ENCODE measurements at places on chromosomes 2 and 18. TPM values are rescaled to one million over a fixed set of nuclear protein-coding genes. Genes with fewer than 3 reads are reported as not detected.

GRCh38 chr2:27795868-27796277 is 24.4 kb downstream of the MRPL33 start:
- ATAC-seq = no peak

The RBMS1 gene
- 66.6 TPM for total RNA-seq

- ATAC-seq = no peak
Measured at GRCh38 chr2:54770676-54771075, 47.2 kb downstream of the EML6 start.

GRCh38 chr18:11989966-11990380 is 8.7 kb downstream of the IMPA2 start:
- ATAC-seq = no peak

DNA sequence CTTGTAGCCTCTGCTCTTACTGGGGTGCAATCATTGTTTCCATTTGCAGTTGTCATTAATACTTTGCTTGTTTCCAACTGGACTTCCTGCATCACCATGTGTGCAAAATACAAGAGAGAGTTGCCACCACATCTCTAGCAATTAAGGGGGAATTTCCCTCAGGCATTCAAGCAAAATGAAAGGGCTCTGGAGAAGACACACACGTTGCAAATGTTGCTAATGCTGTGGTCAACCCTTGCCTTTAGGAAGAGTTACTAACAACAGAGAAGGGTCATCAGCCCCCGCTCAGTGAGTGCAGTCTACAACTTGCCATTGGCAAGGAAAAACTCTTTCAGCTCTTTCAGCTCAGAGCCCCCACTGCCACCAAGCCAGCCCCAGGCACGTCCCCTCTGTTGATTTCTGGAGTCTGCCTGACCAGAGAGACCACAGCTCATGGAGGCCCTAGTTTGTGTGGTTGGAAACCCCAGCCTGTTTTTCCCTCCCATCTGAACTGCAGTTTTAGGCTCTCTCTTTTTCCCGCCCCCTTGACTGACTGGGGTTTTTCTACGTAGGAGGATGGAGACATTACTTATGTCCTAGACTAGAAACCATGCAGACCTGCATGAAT is 25.9 kb upstream of the GPR45 start:
- no peak for ATAC-seq

- ATAC-seq = no peak
Measured at GRCh38 chr2:59529726-59530125, 1023.7 kb downstream of the BCL11A start.

- ATAC-seq = no peak
Measured at GRCh38 chr2:237557633-237558015, 8.8 kb upstream of the PRLH start.

The CACNB4 gene
- total RNA-seq = 7.1 TPM

The IL36G gene
- total RNA-seq = not detected

DNA sequence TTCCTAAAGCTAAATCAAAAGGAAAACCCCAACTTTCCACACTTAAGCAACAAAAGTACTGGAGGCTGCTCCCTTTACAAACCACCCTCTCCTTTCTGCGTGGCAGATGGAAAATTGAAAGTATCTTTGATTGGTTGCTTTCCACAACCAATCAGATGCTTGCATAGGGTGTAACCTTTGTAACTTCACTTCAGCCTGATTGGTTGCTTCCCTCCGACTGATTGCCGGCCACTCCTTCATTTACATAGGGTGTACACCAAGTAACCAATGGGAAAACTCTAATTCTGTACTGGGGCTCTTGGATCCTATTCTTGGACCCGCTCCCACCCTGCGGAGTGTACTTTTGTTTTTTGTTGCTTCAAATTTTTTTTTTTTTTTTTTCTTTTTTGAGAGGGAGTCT is 297.7 kb downstream of the NCKAP5 start:
- ATAC-seq = no peak

The CDK15 gene
- total RNA-seq = 0.09 TPM

- ATAC-seq = no peak
Measured at GRCh38 chr2:224213396-224213795, 174.3 kb upstream of the SERPINE2 start.

- ATAC-seq = no peak
Measured at GRCh38 chr2:1140389-1141003, 189.8 kb downstream of the SNTG2 start.

The MDH1B gene
- 4.0 TPM for total RNA-seq

DNA sequence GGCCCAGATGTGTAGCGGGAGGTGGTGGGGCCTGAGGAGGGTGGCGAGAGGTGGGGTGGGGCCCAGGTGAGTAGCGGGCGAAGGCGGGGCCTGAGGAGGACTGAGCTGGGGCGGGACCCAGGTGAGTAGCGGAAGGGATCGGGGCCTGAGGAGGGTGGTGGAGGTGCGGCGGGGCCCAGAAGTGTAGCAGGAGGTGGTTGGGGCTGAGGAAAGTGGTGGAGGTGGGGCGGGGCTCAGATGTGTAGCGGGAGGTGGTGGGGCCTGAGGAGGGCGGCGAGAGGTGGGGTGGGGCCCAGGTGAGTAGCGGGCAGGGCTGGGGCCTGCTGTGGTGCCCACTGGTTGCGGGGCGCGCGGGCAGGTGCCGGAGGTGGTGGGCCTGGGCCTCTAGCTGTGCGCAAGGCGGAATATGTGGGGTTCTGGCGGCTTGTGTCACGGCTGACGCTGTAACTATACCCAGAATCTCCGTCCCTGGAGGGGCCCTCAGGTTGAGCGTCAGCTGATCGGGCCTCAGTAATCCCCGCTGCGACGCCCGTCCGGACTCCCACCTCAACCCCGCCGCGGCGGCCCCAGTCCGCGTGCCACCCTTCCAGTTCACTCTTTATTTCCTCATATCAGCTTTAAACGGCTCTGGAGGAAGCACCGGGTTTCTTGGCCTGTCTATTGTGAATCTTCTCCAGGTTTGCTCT is 866 bp upstream of the SF3B6 start:
- ATAC-seq = peak; percentile 5

- no peak for ATAC-seq
Measured at GRCh38 chr2:72139471-72139873, 8.2 kb downstream of the CYP26B1 start.

Data from motor neuron (in vitro differentiated cells).